ENCODE measurements at places on chromosomes 12 and 14. TPM values are rescaled to one million over a fixed set of nuclear protein-coding genes. Genes with fewer than 3 reads are reported as not detected.

DNA sequence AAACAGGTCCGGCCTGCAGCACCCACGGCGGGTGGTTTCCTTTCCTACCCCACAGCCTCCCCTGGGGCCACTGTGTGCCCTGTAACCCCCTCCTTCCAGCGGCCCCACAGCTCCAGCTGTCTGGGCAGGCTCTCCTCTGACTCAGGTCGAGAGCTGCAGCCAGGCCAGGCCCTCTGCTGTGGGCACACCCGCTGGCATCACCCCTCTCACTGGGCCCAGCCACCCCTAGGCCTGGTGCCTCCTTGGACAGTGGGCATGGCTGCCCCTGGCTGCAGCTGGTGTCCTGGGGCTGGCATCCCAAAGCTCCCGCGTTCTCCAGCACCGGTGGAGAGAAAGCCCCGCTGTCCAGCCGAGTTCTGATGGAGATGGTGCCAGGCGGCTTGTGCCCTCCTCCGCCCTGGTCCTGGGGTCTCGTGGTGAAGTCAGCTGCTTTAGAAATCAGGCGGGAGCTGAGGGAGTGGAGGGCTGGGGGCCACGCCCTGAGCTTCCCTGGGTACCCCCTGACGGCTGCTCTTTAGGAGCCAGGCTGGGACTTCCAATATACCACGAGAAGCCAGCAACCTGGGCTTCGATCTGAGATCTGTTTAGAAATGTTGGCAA lies 114.9 kb downstream of the KIF26A start:
- no peak for DNase-seq

DNA sequence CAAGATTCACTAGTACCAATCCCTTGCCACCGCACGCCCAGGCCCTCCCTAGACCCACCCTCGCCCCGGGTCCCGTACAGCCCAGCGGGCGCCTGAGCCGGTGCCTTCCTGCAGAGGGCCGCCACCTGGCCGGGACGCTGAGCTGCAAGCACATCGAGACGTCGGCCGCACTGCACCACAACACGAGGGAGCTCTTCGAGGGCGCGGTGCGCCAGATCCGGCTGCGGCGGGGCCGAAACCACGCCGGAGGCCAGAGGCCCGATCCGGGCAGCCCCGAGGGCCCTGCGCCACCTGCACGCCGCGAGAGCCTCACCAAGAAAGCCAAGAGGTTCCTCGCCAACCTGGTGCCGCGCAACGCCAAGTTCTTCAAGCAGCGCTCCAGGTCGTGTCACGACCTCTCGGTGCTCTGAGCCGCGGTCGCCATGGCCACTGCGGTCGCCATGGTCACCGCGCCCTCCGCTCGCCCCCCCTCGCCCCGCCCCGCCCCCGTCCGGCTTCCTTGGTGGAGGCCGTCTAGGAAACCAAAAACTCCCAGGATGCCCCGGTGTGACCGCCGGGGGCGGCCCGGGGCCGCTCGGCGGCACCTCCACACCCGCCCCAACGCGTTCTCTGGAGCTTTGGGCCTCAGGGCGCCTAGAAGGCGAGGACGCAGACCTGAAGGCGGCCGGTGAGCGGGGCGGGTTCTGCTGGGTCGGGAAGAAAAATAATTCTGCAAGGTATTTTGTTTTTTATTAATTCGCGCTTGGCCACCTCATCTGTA lies 3.7 kb downstream of the REM2 start:
- DNase-seq, result peak; percentile 85

DNA sequence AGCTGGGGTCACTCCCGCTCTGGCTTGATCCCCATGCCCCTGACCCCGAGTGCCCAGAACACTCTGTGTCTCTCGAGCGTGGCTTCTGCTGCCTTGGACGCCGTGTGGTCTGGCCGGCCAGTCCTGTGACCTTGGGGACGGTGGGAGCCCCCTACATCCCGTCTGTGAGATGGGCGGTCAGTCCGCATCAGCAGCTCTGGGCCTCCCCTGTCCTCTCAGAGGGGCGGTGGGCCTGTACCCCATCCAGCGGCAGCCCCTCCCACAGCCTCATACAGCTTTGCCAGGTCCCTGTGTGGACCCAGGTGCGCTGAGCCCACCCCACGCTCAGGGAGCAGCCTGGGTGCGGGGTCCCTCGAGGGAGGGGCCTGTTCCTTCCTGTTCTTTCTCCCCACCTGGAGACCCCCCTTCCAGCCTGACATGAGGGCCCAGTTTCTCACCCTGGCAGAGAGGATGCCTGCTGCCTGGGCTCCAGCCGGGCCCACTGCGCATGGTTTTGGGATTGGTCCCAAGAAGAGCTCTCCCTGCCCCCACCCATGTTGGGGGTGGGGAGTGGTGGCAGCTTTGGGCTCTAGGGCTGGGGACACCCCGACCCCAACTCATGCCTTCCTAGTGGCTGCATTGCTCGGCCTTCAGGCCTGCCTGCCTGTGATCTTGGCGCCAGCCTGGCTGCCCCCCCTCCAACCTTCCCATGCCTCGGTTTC lies 1.5 kb downstream of the MTA1 start:
- DNase-seq, result no peak

GRCh38 chr14:23186913-23187654 lies 3.6 kb upstream of the SLC7A8 start:
- DNase-seq, result peak; percentile 88

GRCh38 chr14:102828151-102828550 lies 50.9 kb downstream of the TRAF3 start:
- peak; percentile 14 for DNase-seq

DNA sequence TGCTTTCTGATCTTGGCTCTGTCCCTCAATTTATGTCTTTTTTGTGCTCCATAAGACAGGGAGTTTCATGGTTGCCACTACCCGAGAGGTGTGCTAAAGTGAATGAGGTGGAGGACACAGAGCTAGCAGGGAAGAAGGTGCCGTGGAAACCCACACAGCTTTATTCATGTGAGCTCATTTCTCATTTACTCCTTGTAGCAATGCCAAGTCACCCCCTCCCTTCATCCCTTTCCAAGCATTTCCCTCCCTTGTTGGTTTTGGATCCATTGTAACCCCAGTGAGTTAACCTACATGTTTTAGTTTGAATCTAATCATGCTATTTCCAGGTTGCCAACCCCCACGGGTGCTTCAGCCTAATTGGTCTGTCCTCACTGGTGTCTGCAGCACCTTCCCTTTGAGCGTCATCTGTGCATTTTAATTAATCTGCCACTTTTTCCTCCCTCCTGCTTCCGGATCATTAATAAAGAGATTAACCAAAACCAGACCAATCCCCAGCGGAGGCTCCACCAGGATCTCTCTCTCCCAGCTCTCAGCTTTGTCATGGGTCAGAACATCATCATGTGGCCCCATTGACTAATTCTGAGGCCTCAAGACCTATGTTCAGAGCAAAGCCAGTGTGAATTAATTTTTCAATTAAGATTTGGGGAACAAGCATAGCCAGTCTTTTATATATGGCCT lies 56.2 kb downstream of the NTF3 start:
- DNase-seq, result no peak

DNA sequence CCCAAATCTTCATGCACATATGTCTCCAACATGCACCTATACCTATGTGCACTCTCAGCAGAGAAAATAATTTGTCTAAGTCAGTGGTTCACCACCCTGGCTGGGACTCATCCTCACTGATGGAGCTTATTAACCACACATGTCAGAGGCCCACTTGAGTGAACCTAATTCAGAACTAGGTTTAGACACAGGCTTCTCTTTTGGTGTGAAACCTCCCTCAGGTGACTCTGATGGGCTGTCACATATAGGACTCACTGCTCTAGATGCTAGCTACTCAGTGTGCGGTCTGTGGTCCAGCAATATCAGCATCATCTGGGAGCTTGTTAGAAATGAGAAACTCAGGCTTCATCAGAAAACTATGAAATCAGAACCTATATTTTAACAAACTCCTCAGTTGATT lies 85.7 kb downstream of the SLC6A15 start:
- DNase-seq, result no peak

DNA sequence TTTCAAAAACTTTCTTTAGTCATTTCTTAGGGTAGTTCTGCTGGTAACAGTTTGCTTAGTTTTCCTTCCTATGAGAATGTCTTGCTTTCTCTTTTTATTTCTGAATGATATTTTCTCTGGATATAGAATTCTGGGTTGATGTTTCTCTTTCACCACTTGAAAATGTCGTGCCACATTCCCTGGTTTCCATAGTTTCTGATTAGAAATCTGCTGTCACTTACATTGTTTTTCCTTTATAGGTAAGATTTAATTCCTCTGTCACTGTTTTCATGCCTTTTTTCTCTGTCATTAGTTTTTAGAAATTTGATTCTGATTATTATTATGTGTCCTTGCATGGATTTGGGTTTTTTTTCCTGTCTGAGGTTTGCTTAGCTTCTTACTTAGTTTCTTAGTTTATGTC lies 77.3 kb upstream of the PCNX4 start:
- DNase-seq, result no peak

DNA sequence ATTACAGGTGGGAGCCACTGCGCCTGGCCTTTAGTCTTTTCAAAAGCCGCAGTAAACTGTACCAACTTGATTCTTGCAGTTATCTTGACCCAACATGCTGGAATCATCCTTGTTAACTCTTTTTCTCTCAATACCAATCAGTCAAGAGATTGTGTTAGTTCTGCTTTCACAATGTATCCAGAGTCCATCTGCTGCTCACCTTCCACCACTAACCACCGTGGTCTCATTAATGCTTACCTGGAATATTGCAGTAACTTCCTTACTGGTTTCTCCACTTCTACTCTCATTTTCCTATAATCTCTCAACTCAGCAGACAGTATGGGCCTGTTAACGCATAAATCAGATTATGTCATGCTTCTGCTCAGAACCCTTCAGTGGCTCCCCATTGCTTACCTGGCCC lies 62.2 kb downstream of the VEZT start:
- DNase-seq, result no peak

Gene CLEC7A
- not detected for total RNA-seq

Gene RAPGEF3
- 25.0 TPM for total RNA-seq
